ENCODE measurements at places on chromosomes 7 and 10.

DNA sequence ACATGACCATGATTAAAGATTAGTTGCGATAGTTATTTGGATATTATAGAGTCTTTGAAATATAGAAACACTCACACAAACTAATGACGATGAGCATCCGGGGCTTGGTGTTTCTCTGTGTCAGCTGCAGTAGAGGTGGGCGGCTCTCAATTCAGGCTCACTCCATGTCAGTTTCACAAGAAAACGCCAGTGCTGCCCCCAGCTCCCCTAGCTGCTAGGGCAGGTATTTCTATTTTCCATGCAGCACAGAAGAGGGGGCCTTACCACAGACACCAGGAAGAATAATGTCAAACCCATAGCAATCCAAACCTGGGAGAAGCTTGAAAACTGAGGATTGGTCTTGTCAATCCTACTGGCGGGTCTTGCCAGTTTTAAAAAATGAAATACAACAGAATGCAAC is 197.1 kb downstream of the PHTF2 start:
- no peak for DNase-seq

GRCh38 chr7:113963356-113963755 is 44.5 kb upstream of the PPP1R3A start:
- DNase-seq, result no peak

DNA sequence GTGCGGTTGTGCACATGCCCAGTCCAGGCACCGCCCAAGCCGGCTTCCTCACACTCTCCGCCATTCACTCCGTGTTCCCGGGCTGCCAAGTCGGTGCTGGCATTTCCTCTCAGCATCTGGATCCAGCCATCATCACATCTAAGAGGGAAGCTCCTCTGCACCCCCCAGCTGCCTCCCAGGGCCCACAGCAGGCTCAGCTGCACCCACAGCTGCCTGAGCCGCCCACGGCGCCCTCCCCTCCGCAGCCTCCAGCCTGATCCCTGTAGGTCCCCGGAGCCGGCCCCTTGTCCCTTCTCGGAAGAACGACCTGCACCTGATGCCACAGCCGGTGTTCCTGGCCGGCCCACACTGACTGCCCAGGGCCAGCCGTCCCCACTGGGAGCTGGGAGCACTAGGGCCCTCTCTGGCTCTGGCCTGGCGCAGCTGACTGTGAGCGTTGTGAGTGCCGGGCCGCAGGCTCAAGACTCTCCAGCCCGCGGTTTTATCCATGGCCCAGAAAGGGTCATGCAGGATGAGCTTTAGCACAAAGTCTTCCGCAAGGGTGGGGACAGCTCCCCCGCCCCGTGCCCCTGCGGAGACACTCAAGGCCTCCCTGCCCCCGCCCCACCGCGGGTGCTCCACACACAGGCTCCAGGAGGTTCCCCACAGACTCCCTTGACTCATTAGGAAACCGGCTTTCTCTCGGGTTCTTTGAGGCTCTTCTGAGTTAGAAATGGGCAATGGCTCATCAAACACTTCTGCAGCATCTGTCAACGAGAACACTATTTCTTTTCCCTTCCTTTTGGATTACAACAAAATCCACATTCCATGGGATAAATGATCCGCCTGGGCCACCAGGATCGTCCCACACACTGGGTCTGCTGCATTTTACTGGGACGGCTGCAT is 31.2 kb downstream of the CFAP46 start:
- DNase-seq, result no peak

DNA sequence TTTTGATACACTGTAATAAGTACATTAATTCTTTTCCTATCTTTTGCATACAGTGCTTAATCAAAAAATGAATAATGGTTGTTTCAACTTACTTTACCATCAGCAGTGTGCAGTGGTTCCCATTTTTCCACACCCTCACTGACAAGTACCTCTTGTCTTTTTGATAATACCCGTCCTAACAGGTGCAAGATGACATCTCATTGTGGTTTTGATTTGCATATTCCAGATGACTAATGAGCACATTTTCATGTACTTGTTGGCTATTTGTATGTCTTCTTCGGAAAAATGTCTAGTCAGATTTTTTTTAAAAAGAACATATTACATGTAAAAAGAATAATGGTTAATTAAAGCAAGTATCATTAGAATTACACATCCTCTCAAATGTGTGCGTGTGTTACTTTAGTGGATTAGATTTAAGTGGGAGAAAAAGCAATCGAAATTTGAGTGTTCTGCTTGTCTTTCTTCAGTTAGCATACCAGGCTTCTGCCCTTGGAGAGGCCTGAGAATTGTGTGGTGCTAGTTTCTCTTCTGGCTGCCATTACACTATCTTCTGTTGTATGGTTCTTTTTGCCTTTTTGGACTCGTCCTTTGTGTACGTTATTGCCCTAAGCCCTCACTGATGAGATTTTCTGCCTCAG is 291.2 kb downstream of the AUTS2 start:
- DNase-seq, result no peak

DNA sequence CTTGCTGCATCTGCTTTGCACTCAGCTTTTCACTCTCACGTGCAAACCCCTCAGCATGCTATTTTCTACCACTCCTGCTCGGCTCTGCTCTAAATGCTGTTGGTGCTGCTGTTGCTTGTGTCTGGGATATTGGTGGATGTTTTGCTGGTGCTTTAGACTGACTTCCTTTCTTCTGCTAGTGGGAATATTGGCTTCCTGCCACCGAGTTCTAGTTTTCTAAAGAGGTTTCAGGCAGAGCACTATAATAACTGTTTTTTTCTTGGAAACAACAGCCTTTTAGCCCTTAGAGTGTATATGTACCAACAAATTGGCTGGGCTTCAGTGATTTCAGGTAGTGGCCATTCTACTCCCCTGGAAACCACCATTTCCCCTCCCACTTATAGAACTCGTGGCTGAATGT is 27.8 kb downstream of the TMEM236 start:
- DNase-seq, result no peak

GRCh38 chr7:108137993-108138392 is 7.8 kb upstream of the LAMB4 start:
- no peak for DNase-seq

GRCh38 chr10:102764470-102765161 is 20.9 kb downstream of the WBP1L start:
- no peak for DNase-seq

Data from NCI-H187 (cell line).